ENCODE measurements at places on chromosomes 3 and 15.
A peak's percentile ranks its signal among the peaks of the same experiment; 100 is the strongest.

DNA sequence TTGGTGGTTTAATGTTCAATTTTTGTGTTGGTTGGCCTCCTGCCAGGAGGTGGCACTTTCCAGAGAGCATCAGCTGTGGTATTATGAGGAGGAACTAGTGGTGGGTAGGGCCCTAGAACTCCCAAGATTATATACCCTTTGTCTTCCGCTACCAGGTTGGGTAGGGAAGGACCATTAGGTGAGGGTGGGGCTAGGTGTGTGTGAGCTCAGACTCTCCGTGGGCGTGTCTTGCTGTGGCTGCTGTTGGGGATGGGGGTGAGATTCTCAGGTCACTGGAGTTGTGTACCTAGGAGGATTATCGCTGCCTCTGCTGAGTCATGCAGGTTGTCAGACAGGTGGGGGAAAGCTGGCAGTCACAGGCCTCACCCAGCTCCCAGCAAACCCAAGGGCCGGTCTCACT, 187.1 kb downstream of the DPH6 start:
- no peak for DNase-seq

GRCh38 chr3:159635047-159635641, 353.5 kb upstream of the IL12A start:
- DNase-seq: no peak

- no peak for DNase-seq
Measured at GRCh38 chr3:148513096-148513543, 184.6 kb upstream of the AGTR1 start.

DNA sequence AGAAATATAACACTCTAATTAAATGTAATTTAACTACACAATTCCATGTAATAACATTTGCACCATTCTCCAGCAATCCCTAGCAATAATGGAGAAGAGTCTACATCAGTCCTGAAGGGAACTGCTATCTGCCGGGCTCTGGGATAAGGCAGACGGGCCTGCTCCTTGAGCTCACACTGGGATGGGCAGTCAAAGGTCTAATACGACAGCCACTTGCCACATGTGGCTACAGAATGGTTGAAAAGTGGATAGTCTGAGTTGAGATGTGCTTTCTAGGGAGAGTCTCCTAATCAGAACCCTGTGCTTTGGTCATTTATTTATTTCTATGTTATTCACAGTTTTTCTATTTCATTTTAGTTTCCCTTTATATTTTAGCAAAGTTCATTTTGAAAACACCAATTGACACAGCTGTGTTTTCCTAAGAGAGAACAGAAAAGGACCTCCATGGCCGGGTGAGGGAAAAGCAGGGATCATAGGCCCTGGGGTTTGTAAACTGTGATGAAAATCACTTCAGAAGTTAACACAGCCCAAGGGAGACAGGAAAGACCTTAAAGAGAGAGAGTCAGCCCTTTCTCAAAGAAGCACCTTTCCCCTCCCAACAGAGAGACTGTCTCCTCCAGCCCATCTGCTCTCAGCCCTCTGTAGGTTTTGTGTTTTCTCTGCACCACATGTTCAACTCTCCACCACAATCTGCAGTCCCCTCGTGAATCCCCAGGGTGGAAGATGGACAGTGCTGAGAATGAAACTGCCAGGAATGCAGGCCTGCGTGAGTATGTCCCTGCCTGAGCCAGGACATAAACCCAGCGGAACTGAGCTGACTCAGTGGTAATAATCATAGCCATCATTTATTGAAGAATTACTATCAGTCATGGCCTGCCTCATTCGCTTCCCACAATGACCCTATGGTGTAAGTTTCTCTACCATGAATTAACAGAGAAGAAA, 11.6 kb downstream of the FSIP1 start:
- DNase-seq: peak; percentile 24

DNA sequence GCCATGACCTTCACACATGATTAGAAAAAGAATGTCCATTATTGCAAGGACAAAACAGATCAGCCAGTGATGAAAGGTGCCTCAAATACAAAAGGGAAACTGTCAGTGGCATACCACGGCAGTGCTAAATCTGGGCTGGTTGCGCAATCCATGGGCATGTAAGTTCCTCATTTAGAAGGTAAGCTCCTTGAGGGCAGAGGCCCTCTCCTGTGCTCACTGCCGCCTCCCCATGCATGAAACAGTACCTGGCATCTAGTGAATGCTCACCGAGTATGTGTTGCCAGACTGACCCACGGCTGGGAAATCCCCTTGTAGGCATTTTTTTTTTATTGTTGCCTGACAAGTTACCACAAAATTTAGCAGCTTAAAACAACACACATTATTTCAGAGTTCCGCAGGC, 312.1 kb upstream of the CHRM5 start:
- no peak for DNase-seq

DNA sequence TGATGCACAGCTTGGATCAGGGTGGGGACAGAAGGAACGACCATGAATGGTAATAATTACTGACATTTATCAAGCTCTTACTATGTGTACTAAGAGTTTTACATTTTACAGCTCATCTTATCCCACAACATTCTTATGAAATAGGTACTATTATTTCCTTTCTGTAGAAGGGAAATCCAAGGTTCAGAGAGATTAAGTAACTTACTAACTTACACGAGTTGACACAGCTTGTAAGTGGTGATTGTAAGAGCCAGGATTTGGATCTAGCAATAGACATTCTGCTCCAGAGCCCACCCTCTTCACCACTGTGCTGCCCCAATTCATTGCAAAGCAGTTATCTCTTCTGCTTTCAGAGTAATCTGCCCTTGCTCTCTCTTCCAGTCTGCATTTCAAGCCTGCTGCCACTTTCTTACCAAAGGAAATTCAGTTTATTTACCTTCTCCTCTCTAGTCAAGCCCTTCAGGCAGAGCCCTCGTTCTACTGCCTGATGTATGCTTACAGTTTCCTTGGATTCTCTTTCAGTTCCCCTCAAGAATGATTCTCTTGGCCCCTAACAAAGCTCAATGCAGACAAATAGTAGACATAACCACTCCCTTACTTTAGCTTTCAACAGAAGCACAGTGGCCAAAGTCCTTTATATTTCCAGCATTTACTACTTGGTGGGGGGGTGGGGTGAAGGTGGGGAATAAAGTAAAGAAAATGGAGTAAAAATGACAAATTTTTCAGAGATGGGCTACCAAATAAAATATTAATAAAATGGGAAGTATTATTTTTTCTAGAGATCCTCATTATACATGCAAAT, 65.8 kb downstream of the ATP8B4 start:
- no peak for DNase-seq

DNA sequence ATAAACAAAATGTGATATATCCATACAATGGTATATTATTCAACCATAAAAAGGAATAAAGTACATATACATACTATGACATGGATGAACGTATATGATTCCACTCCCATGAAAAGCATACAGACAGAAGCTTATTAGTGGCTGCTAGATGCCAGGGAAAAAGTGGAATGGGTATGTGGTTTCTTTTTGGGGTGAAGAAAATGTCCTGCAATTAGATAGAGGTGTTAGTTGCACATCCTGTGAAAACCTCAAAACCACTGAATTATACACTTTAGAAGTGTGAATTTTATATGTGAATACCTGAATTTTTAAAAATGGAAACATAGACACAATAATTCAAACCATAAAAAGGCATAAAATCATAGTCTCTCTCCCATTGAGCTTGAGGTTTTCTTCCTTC, 11.2 kb downstream of the DENND6A start:
- no peak for DNase-seq

- no peak for DNase-seq
Measured at GRCh38 chr3:64932666-64933342, 245.0 kb upstream of the ADAMTS9 start.

DNA sequence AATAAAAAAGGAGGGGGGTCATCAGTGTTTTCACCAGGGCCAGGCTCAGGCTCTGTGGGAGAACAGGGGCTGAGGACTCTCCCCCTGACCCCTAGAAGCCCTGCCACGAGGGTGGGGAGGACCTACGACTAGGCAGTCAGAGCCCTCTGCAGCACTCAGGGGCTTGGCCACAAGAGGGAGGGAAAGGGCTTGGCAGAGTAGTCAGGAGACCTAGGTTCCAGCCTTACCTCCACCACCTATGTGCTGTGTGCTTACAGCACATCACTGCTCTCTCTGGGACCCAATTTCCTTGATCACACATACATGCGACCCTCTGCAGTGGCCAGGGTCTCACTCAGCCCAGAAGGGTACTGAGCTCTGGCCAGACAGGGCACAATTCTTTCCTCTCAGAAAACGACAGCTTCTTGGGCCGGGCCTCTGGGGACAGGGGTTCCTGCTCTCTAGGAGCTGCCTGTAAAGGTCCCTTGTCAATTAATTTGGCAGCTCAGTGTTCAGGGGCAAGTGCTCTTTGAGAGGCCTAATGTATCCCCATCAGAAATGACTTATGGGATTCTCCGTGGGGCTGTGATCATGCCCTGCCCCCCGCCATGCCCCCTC, 16.4 kb upstream of the SKIC8 start:
- no peak for DNase-seq

DNA sequence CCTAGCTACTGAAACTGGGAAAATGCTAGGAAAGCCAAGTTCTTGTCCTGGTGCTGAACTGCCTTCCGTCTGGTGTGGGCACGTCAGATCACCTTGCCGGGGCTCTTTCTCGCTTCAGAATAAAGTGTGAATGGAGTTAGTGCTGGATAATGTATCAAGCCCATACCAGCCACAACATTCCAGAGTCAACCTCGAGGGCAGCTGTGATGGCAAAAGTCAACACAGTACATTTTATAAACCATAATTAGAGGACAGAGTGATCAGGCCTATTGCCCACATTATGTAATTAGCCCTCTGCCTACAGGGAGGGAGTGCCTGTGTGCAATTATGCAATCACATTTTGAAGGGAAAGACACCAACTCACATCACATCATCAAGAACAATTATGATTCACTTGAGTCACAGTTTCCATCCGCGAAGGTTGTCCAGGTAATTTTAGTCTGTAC, 165.2 kb downstream of the RORA start:
- no peak for DNase-seq

DNA sequence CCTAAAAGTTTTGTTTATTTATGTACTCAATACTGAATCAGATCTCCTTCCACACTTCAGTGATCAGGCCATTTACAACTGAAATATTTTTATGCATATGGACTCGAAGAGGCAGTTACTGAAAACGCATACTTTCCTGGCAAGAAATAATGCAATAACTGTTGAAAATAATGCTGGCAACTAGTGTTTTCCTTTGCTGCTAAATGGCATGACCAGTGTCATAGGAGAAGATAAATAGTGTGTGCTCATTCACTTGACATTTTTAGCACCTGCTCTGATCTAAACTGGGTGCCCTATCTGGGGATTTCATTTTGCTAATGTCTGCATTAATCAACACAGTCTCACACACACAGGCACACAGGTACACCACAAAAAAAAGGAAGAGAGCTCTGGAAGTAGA, 695.2 kb downstream of the TUSC7 start:
- DNase-seq: no peak

DNA sequence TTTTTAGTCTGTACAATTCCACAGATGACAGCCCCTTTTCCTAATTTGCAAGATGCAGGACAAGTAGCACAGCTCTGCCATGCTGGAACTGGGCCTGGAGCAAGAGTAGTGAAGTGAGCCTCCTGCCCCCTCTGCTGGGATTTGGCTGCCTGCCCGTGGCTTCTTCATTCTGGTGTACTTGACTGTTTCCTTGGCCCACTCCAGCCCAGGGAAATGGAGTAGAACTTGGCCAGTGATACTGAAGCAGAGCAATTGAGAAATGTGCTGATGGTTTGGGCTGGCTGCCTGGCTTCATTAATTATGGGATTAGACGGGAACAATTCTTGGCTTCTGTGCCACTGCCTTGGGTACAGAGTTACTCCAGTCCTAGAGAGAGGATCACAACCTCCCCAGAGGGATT, 2.8 kb downstream of the GPD1L start:
- DNase-seq: peak; percentile 83

DNA sequence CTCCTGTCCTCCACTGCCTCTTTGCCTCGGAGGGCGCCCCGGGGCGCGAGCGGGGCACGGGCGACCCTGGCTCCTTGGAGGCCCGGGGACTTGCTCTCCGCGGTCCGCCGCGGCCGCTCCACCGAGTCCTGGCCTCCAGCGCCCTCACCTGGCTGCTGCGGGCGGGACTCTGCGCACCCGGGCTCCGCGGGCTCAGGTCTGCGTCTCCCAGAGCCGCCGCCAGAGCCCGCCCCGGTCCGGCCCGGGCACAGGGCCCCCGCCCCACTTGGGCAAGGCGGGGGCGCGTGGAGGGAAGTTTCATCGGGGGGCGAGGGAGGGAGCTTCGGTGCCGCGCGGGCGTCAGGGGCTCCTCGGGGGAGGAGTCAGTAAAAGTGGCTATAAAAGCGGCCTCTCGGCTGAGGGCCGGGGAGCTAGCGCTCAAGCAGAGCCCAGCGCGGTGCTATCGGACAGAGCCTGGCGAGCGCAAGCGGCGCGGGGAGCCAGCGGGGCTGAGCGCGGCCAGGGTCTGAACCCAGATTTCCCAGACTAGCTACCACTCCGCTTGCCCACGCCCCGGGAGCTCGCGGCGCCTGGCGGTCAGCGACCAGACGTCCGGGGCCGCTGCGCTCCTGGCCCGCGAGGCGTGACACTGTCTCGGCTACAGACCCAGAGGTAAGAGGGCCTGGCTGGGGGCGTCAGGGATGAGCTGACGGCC, at the start of gene CEMIP:
CEMIP (plus strand) TSS at position 407 of the 694 bp plus-strand sequence. CDS start 94,510 bp downstream, outside the sequence.
- DNase-seq: peak; percentile 79

GRCh38 chr15:35379972-35380371, 166.0 kb downstream of the DPH6 start:
- DNase-seq: no peak

DNA sequence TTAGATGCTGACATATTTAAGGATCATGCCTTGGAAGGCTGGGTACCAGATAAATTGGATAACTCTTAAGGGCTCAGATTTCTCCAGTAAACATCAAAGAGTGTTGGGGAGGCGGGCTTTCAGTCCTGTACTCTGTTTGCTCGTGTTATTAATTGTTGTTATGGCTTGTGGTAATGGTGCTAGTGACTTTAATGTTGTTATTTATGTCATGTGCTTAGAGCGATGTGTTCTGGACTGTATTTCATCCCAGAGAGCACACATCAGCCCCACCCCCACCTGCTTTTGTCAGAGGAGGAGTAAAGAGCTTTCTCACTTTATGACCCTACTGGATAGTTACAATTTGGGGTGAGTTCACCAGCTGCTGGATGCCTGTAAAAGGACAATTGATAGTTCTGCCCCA, 386.3 kb downstream of the EPHB1 start:
- DNase-seq: no peak

- no peak for DNase-seq
Measured at GRCh38 chr15:39748276-39748675, 34.4 kb downstream of the FSIP1 start.

GRCh38 chr3:137764001-137764433, at the start of gene SOX14:
Gene SOX14, plus strand, starts transcription at chr3:137764315. Its CDS starts 470 bp downstream, at chr3:137764785.
- no peak for DNase-seq

DNA sequence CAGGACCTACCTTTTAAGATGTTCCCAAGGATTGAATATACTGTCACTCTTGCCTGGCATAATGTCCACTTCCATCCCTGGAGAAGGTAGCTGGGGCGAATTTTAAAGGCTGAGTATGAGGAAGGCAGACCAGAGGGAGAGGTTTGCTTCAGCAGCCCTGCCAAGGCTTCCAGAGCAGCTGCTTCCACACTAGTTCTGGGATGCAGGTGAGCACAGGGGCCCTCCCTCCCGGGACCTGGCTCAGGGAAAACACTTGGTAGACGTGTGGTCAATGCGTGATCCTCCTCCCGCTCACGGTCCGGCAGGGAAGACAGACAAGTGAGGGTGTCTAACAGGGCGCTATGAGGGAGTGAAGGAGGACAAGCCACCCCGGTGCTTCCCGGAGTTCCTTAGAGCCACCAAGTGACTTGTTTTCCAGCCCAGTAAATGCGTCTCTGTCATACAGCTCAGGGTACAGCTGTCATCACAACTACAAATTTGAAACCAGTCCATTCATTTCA, 327.6 kb downstream of the ARRDC4 start:
- no peak for DNase-seq

Measured in ovary (tissue), 10 donors.